ENCODE measurements at places on chromosomes 12 and 14.
A peak's percentile ranks its signal among the peaks of the same experiment; 100 is the strongest.

- no peak for DNase-seq
Measured at GRCh38 chr14:59788176-59788575, 82.4 kb downstream of the RTN1 start.

GRCh38 chr14:73235531-73236155 lies 1.7 kb upstream of the PAPLN start:
- DNase-seq = no peak

- DNase-seq = no peak
Measured at GRCh38 chr14:100677554-100678468, 48.9 kb upstream of the DLK1 start.

GRCh38 chr14:21099596-21099985 lies 1.1 kb upstream of the ZNF219 start:
- no peak for DNase-seq

- DNase-seq = no peak
Measured at GRCh38 chr14:20743556-20743955, 2.1 kb upstream of the EDDM3A start.

DNA sequence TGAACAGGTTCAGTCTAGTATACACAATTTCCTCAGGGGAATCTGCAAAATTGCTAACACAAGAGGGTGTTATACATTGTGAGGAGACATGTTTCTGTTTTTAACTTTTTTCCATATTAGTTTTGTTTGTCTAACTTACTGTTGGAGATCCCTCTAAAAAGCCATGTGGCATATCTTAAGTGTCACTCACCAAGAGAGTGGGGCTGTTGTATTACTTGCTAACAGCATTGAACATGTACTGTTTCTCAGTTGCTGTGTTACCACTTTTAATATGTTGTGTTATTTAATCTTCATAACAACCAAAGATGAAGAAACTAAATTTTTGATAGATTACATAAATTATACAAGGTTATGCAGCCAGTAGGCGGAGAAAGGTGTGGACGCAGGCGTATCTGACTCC lies 154.3 kb upstream of the NPAS3 start:
- DNase-seq = no peak

- no peak for DNase-seq
Measured at GRCh38 chr12:44618946-44619345, 257.2 kb downstream of the NELL2 start.

- peak; percentile 70 for DNase-seq
Measured at GRCh38 chr12:50132505-50133135, 20.6 kb downstream of the COX14 start.

DNA sequence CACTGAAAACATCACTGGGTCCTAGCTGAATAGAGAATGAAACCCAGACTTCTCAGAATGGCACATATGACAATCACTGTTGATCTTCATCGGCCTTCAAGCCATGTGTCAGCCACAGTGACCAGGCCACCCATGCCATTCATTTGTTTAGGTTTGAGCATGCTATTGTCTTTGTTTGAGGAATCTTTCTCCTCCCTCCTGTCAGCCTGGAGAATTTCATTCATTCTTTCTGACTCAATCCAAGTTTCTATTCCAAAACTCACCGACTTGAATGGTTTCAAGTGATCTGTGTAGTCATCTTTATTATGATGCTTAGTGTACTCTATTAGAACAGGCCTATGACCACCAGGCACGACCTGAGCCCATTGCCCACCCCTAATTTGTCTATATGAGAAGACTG lies 106.3 kb downstream of the ETNK1 start:
- DNase-seq = no peak

DNA sequence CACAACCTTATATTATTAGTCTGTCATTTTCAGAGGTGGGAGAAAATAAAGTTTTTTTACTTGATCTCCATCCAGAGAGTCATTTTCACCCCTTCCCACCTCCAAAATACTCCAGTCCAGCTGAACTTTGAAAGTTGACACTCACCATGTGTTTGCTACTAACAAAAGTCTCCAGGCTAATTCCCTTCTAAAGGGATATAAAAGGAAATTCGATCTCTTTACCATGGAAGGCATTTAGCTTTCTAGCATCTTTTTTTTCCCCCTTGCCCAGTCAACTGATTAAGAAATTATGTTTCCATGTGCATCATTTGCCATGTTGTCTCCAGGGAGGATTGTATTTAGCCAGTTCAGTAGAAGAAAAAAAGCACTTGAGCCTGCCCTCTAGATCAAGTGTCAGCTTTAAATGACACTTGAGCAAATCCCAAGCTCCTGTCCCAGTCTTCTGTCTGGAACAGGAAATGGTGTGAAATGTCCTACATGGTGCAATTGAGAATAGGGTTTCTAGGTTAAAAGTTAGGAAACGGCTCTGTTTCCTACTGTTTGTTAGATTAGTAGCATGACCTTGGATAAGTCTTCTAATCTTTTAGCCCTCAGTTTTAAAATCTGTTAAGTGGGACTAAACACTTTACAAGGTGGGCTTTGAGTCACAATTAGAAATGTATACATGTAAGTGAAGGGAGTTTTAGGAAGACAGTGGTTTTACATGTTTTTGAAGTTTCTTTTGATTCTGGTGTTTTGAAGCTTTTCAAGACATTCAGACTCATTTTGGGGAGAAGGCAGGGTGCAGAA lies 67.2 kb downstream of the GNS start:
- no peak for DNase-seq

- DNase-seq = no peak
Measured at GRCh38 chr12:75933101-75933500, 98.5 kb downstream of the PHLDA1 start.

GRCh38 chr12:46722394-46723185 lies 103.2 kb downstream of the SLC38A4 start:
- DNase-seq = no peak

- DNase-seq = peak; percentile 68
Measured at GRCh38 chr14:71720978-71721624, 211.1 kb upstream of the RGS6 start.

DNA sequence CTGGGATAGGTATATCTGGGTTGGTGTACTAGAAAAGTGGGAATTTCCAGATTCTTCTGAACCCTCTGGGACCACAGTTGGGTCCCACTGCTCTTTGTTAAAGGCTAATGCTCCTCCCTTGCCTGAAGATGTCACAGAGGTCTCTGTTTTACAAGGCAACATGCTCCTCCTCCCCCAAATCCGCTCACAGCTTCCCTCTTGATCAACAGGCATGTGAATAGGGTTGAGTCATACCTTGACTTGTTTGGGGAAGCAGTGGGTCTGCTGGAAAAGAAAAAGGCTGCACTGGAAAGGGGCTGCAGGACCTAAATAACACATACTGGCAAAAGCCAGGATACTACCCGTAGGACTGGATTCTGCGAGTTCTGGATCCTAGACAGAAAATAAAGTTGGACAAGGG lies 165.4 kb upstream of the TMEM260 start:
- DNase-seq = no peak

GRCh38 chr12:40672741-40673271 lies 19.4 kb upstream of the CNTN1 start:
- DNase-seq = no peak

DNA sequence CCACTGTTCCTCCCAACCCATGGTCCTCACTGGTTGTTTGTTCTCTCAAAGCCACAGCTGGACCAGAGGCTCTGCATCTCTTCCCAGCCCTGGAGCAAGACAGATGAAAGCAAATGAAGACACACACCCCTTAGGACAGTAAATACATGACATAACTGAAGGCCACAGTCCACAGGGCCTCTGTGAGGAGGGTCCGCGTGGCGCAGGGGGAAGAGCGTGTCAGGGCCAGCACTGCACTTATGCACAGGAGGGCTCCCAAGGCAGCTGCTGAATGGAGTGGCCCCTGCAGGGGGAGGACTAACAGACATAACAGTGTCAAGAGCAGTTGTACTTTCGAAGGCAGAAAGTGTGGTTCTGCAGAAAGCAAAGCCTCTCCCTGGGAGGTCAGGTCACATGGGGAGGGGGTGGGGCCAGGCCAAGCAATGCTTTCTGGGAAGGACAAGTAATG lies 79.9 kb downstream of the CHGA start:
- no peak for DNase-seq

- DNase-seq = no peak
Measured at GRCh38 chr12:99111600-99111999, 466.5 kb downstream of the APAF1 start.

DNA sequence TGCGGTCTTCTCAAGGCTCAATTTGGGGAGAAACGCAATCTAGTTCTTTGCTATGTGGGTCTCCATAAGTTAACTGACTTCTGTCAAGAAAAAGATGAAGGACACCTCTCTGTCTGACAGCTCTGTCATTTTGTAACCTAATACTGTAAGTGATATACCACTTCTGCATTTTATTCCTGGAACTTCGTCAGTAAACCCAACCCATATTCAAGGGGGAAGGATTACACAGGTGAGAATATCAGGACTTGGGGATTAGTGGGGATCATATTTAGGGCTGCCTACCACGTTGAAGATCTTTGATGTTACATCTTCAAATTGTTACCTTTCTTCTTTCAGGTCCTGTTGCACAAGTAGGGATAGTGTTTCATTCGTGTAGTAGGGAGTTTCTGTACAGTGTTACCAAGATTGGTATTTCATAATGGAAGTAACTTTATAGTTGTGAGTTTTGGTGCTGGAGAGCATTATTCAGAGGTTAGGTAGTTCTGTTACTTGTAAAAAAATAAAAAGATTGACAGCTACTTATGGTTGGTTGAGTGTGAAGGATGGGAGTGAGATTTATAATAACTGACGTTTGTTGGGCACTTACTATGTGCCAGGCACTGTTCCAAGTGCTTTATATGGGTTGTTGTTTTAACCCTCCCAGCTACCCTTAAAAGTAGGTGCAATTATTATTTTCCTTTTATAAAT lies 1.6 kb downstream of the TMEM260 start:
- DNase-seq = no peak

DNA sequence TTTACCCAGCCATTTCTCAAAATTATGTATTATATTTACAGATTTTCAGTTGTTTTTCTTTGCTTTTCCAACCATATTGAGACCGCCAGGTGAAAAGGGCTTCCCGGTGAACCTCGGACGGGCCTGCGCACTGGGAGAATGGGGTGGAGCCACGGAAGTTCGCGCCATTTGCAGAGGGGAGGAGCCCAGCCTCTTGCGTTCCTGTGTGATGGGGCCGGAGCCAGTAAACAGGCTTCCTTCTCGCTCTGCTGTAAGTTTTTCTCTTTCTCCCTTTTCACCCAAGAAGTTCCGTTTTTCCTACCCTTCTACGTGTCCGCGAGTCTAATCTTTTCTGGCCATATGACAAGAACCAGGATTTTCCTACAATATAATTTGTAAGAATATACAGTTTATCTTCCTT lies 1108.8 kb upstream of the SEL1L start:
- peak; percentile 10 for DNase-seq

DNA sequence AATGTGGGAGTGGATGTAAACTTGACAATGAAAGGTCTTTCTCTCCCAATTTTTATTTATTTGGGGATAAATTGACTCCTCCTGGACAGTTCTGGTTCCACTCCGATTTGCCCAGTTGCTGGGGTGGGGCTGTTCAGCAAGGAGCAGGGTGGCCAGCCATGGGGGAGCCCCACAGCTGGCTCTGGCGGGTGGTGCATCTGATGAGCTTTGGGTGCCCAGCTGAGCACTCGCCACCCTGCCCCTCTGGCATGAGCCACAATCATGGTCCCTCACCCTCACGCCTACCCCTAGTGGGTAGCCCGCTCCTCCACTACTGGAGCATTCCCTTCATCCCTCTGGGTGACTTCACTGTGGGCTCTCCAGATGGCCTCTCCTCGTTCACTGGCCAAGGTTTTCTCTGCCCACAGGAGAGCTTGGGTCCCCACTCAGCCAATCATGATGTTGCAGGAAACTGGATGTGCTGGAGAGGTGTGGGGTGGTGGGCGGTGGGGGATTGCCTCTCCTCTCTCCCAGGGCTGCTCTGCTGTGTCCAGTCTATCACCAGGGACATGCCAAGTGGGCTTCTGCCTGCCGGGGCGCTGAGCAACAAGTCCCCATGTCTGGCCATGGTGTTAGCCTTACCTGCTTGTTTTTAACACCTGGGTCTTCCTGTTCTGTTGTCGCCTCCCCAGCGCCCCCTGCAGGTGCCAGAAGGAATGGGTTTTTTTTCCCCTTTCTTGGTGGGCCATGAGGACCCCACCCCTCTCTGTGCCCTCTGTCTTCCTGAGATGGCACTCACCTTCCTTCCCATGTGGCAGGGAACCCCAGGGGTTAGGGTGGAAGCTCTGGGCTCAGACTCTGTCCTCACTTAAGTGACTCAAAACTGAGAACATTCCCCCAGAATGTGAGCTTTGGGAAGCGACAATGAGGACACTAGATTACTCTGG lies 3.4 kb downstream of the CYP46A1 start:
- peak; percentile 23 for DNase-seq

- DNase-seq = no peak
Measured at GRCh38 chr14:74855945-74856344, 20.0 kb downstream of the PROX2 start.

DNA sequence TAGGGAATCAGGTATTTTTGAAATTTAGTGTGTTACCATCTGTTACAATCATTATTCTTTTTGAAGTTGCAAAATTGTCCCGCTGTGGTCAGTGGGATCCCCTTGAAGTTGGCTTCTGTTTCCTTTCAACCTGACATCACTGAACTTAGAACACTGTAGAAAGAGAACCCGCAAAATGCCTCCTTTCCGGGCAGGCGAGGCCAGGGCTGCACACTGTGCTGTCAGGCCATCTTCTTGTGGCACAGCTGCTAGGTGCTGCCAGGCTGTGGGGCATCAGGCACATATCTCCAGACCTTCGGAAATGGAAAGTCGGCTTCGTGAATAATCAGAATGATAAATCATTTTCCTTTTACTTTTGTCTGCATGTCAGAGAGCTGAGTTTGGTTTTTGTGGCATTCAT lies 103.5 kb downstream of the GLT1D1 start:
- no peak for DNase-seq

- DNase-seq = no peak
Measured at GRCh38 chr14:85566603-85567002, 36.7 kb downstream of the FLRT2 start.

DNA sequence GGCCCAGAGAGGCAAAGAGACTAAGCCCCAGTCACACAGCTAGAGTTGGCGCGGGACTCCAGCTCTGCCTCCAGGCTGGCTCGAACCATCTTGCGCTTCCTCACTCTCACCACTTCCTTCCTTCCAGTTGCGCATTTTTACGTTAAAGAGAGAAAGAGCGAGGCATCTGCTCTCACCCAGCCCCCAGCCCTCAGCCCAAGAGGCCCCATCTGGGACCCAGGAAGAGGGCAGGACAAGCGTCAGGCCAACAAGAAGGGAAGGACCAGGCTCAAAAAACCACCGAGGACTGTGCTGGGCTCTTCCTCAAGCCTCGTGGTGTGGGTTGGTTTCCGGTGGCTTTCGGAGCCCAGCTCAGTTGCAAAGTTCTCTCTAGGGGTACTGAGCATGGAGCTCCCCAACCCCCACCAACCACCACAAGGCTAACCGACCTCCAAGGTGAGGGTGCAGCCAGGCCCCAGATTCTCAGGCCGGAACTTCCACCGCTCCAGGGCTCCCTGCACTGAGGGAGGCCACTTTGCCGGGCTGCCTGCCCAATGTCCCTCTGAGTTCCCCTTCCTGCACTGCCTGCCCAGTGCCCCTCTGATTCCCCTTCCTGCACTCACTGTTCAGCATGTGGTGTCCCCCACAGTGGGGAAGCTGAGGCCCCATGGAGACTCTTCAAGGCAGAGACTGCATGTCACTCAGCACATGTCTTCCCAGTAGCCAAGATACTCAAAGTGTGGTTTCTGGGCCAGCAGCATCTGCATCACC lies 35.9 kb downstream of the TESC start:
- DNase-seq = peak; percentile 84

- DNase-seq = no peak
Measured at GRCh38 chr14:31265701-31266398, 58.3 kb upstream of the HECTD1 start.

Data from activated CD4-positive, alpha-beta T cell treated with anti-CD3 and anti-CD28 coated beads, Interleukin-2, Interleukin-6, amounts not matched to agents 100 ng/mL and 50 ng/mL, durations not matched to agents 16 hours and 8 hours (primary cell).